ENCODE measurements at places on chromosomes 13 and 19.
A peak's percentile ranks its signal among the peaks of the same experiment; 100 is the strongest.

GRCh38 chr19:35040826-35041547, 534 bp upstream of the HPN start:
- no peak for DNase-seq

DNA sequence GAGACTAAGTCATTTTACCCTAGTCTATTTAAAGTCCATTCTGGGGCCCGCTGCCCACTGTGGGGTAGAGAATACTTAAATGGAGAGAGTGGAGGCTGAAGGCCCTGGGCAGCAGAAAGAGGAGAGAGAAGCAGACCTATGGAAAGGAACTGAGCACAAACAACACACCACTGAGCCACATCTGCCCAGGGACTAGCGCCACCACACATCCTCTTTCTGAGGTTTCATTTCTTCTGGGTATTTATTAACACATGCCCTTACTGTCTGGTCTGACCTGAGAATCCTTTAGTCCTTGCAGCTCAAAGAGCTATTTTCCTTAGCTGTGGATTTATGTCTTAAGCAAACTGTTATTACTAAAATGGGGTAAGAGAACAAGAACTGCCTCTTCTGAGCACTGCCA, 154.0 kb downstream of the NALCN start:
- DNase-seq = no peak

- no peak for DNase-seq
Measured at GRCh38 chr19:5360003-5360780, 19.6 kb upstream of the PTPRS start.

- no peak for DNase-seq
Measured at GRCh38 chr13:112007191-112007590, 59.8 kb upstream of the SOX1 start.

DNA sequence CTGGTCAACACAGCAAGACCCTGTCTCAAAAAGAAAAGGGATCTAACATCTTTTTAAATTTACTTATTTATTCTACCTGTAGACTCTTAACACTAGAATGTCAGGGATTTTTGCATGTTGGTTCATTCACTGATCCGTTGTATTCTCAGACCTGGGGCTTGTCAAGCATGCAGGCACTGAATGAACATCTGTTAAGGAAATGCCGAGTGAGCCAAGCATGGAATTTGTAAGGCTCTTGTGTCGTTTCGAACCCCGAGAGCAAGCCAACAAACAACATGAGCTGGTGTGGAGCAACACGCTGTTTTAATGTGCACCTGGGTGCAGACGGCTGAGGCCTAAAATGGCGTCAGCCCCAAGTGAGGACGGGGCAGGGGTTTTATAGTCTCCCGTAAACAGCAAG, 10.0 kb upstream of the OR1M1 start:
- no peak for DNase-seq

GRCh38 chr19:15161028-15161984, 39.5 kb downstream of the NOTCH3 start:
- DNase-seq = no peak

DNA sequence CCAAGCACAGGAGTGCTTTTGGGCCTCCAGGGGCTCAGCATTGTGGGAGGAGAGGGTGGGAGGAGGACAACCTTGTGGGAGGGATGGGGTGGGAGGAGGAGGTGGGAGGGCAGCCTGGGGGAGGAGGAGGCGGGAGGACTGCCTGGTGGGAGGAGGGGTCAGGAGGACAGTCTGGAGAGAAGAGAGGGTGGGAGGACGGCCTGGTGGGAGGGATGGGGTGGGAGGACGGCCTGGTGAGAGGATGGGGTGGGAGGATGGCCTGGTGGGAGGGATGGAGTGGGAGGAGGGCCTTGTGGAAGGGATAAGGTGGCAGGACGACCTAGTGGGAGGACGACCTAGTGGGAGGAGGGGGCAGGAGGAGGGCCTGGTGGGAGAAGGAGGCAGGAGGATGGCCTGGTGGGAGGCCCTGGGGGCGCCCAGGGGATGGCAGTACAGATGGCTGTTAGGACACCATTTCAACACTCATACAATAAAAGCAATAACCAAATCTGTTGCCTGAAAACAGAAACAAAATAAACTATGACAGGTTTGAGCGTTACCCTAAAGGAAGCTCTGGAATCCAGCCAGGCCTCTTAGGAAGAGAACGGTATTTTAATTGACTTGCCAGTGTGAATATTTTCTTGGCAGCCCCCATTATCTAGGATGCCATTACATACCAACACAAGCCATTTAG, 63.7 kb downstream of the CRYL1 start:
- DNase-seq = no peak

GRCh38 chr19:43901395-43902390, 33.4 kb downstream of the ZNF45 start:
- peak; percentile 44 for DNase-seq

- DNase-seq = no peak
Measured at GRCh38 chr13:42181381-42181953, 90.5 kb upstream of the AKAP11 start.

DNA sequence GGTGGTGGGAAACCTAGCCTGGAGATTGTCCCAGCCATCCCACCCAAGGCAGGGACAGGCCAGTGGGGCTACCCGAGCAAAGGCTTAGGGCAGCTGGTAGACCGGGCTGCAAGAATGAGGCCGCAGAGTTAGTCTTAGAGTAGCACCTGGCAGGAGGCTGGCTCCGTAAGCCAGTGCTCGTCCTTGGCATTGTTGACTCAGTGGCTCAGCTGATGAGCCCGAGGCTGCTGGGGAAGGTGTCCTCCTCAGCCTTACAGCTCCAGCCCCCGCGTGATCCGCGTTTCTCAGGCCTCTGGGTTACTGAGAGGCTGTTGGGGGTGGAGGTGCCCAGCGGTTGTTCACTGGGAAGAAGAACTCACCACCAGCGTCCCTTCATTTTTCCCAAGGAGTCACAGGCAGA, 24.7 kb downstream of the PPP1R37 start:
- DNase-seq = no peak
